Liver (tissue), 10 donors: ENCODE measurements at places on chromosomes 2 and 18.
A peak's percentile ranks its signal among the peaks of the same experiment; 100 is the strongest.

DNA sequence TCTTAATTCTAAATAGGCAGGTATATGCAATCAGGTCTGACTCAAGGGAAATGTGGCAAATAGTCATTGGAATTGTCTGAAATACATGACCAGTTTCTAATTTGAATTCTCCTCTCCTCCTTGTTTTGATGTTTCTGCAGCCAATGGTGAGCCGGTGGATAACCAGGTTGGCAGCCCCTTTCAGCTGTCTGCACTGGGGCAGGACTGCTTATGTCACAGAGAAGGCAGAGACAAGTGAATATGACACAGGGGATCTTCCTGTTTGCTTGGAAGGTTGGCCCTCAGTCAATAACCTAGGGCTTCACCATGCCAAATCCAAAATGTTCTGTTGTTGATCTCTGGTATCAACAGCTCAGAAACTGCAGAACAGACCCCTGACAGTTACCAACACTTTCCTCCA lies 12.1 kb downstream of the MYT1L start:
- DNase-seq = no peak

DNA sequence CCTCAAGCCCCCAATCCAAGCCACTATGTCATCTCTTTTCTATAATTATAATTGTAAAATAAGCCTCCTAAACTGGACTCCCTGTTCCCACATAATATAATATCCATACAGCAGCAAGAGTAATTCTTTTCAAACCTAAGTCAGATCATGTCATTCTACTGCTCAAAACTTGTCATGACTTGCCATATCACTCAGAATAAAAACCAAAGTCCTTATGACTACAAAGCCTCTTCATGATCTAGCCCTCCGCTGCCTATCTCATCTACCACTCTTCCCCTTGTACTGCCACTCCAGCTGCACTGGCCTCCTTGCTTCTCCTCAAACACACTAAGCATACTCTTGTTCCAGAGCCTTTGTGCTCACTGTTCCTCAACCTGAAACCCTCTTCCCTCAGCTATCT lies 69.9 kb downstream of the MEMO1 start:
- no peak for DNase-seq

DNA sequence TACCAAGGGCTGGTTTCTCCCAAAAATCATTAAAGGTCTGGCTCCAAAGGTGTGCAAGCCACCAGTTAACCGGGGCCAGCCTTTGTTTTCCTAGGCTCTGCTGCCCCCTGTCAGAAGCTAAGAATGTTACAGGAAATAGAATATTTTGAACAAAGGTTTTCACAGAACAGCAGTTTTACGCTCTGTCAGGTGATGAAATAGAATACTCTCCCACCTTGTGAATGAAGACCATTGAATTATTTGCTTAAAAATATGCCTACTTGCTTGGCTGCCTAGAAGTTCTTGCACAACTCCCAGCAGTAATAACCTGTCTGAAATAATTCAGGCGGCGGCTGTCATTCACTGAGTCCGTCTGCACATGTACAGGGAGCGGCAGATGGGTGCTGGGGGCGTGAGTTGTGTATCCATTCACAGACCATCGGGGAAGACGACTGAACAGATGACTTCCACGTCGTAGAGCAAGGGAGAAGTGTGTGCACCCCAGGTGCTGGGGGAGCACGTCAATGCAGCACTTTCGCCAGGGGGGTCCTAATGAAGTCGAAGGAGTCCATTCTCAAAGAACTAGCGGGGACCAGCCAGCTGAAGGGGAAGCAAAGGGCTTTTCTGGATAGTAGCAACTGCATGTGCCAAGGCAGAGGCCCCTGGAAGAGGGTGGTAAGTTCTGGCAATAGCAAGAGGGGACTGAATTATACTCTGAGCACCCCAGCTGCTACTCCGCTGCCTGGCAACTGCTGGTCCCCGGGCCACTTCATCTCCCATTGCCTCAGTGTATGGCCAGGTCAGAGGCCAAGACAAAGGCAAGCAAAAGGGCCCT lies 56.1 kb downstream of the SF3B1 start:
- DNase-seq = peak; percentile 45

- DNase-seq = no peak
These were observed 75.3 kb upstream of the STPG4 start for GRCh38 chr2:47230418-47230817.

DNA sequence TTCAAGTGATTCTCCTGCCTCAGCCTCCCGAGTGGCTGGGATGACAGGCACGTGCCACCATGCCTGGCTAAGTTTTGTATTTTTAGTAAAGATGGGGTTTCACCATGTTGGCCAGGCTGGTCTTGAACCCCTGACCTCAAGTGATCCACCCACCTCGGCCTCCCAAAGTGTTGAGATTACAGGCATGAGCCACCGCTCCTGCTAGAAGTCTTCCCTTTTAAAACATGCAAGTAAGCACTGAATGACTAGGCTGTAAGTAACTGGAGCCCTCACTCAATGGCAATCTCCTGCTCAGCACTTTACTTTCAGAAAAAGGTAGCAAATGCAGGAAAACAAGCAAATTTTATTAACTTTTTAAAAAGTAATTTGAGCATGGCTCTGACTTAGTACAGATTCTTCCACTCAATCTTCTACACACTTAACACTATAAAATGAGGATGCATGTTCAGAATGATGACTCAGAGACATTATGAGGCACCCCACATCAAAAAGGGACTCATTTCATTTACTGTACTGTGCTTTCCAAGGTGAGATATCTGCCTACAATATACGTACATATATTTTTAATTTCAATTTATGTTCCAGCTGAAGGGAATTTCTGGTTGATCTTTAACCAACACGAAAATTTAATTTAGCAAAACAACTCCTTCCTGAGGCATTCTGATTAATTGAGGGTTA lies 6.6 kb upstream of the NCK2 start:
- DNase-seq = no peak
